ENCODE measurements at places on chromosomes 11 and 22. TPM values are rescaled to one million over a fixed set of nuclear protein-coding genes. Genes with fewer than 3 reads are reported as not detected.

NR1H3 gene
- 13.6 TPM for total RNA-seq

BTG4 gene
- 3.0 TPM for total RNA-seq

MRGPRX4 gene
- total RNA-seq = not detected

SYTL2 gene
- total RNA-seq = 65.8 TPM

PIH1D2 gene
- 2.2 TPM for total RNA-seq

VWCE gene
- 0.41 TPM for total RNA-seq

RIMBP3C gene
- total RNA-seq = not detected

SAA2 gene
- not detected for total RNA-seq

DNAL4 gene
- 9.3 TPM for total RNA-seq
